ENCODE measurements at places on chromosomes 11 and 22. TPM values are rescaled to one million over a fixed set of nuclear protein-coding genes. Genes with fewer than 3 reads are reported as not detected.

Gene PHETA2
- total RNA-seq: 11.5 TPM

Gene JRKL
- 8.4 TPM for total RNA-seq

DNA sequence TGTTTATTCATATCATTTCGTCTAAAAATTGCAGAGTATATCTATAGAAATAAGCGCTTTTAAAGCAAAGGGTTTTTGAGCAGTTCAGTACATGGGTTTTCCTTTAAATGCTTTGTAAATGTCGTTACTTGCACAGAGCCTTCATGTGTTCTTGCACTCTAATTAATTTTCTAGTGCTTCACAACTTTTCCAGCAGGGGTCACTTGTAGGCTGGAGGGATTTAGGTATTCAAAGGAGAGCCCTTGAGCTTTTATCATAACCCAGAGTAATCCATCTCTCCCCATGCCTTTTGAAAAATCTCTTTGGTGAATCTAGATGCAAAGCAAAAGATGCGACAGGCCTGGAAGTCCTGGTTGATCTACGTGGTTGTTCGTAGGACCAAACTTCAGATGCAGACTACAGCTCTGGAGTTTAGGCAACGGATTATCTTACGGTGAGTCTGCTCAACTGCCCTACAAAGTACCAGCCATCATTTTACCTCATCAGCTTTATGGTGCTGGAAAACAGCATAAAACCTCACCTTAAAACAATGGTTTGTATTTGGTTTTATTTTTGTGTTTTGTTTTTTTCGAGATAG, 60.4 kb downstream of the SFI1 start:
- no peak for DNase-seq
- H3K36me3 ChIP-seq: peaks cover 6% of the 10 kb centered on the region
- H3K27ac ChIP-seq: no peak overlapping the region
- H3K4me3 ChIP-seq: no peak overlapping the region

DNA sequence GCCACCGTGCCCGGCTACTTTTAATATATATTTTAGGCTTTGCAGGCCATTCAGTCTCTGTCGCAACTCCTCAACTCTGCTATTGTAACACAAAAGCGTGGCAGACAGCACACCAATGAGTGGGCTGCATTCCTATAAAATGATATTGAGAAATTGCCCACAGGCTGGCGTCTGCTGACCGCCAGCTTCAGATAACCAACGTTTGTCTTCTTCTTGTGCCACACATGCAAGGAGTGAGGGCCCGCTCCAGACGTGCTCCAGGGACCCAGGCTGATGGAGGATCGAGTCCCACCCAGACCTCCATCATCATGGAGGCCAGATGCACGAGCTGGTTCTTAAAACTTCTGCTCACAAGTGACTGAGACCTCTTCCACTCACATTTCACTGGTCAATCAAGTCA, 35.4 kb upstream of the LINC01488 start:
- H3K27me3 ChIP-seq: peaks cover 27% of the 10 kb centered on the region
- peak; percentile 55 for DNase-seq
- H3K4me1 ChIP-seq: peaks cover 52% of the 10 kb centered on the region
- no peak overlapping the region for H3K4me3 ChIP-seq

- no peaks in the 10 kb centered on the region for H3K4me1 ChIP-seq
- no peak overlapping the region for H3K4me3 ChIP-seq
- DNase-seq: no peak
- H3K27ac ChIP-seq: no peak overlapping the region
- no peaks in the 10 kb centered on the region for H3K36me3 ChIP-seq
- no peaks in the 10 kb centered on the region for H3K27me3 ChIP-seq
These were observed 1037.0 kb downstream of the DLG2 start for GRCh38 chr11:84590106-84590505.

DNA sequence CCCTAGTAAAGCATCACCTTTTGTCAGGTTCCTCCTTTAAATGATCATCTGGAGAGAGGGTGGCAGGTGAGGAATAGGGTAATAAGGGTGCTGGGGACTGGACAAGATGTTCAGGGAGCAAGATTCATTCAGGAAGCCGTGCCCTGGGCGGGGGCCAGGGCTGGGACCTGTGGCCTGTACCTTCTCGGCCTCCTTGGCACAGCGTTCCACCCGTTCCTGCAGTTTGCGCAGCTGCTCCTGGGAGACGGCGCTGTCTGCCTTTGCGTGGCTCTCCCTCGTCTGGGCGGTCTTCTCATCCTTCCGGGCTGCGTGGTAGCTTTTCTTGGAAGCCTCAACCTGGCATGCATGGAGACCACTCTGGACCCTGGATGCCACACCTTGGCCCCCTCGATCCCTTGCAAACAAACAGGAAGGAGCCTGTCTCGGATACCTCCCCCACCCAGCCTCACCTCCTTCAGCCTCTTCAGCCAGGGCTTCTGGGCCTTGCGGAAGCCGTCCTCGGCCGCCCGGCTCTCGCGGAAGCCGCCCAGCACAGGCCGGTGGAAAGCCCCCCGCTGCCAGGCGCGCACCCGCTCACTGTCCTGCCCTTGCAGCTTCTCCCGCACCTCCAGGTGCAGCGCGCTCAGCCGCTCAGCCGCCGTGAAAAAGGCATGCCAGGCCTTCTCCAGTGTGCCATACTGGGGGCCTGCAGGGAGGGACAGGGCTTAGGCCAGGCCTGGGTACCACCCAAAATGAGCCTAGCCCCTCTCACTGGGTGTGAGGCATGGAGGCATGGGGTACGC, 3.5 kb upstream of the ARFGAP2 start:
- no peak overlapping the region for H3K27ac ChIP-seq
- peaks cover 21% of the 10 kb centered on the region for H3K36me3 ChIP-seq
- peaks cover 31% of the 10 kb centered on the region for H3K27me3 ChIP-seq
- H3K4me1 ChIP-seq: peaks cover 32% of the 10 kb centered on the region
- H3K4me3 ChIP-seq: no peak overlapping the region
- DNase-seq: no peak

- H3K27me3 ChIP-seq: peaks cover 31% of the 10 kb centered on the region
- peaks cover 14% of the 10 kb centered on the region for H3K4me1 ChIP-seq
- H3K27ac ChIP-seq: peak within 1 kb of the TSS; percentile 73
These were observed at the start of the genes C22orf23 and POLR2F for GRCh38 chr22:37953437-37954179. Gene C22orf23 (minus strand): TSS chr22:37953601. CDS start chr22:37953149, 452 bp downstream. Gene POLR2F (plus strand): TSS chr22:37953699. CDS start chr22:37953788, 89 bp downstream.

DNA sequence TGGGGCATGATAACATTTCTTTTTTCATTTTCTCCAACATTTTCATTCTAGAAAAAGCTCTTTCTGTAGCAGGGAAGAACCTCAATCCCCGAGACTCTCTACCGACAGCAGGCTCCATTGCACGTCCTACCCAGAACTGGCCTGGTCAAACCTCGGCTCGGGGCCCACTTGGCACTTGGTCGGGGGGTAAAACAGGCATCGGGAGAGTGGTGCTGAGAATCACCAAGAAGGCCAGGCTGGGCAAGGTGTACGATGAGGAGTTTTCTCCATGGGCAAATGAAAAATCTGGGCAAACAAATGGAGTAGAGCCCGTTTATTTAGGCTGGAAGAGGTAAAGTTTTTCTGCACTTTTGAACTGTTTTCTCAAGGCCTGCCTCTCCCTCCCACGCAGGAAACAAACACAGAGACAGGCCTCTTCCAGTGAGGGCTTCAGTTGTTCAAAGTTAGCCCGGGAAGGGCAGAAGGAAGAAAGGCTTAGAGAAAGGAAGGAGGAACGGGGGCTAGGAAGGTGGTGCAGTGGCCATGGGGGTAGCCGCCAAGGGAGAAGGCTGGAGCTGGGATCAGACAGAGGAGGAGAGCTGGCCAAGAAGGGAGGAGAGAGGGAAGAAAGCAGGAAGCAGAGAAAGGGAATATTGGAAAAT, 87.6 kb downstream of the ETS1 start:
- H3K27ac ChIP-seq: peak overlapping the region; percentile 11
- DNase-seq: no peak
- H3K4me3 ChIP-seq: no peak overlapping the region
- H3K36me3 ChIP-seq: peaks cover 3% of the 10 kb centered on the region
- no peaks in the 10 kb centered on the region for H3K27me3 ChIP-seq

Measured in spleen (tissue), 13 donors.